ENCODE measurements at places on chromosomes 11 and 22.

DNA sequence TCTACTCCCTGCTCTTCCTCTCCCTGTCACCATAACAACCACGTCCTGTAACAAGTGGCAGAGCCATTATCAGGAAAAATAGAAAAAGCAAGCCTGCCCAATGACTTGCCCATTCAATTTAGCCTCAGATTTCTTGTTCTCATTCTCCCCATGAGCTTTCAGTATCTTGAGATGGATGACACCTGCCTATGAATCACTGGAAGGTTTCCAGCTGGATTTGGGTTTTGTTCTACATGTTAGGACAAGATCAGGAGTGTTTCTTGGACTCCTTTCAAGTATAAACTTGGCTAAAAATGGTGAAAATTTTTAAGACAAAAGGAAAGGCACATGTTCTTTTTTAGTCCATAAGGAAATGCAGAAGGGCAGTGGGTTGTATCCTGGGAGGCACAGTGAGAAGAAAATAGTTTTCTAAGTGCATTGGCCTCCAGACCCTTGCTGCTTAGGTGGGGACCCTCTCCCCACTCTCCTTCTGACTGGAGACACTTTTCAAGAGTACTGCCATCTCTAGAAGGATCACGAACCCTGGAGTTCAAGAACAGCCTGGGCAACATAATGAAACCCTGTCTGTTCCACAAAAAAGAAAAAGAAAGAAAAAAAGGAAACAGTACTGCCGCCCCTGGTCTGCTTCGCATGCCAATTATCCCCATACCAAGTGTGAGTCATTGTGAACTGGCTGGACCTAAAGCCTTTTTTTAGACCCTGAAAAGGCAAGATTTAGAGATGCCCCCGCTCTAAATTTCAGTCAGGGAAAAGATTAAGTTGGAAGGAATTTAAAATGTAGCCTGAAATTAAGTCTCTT is 51.0 kb downstream of the MTNR1B start:
- DNase-seq: no peak

- DNase-seq: no peak
Observed at GRCh38 chr11:76744186-76745043, 38.7 kb upstream of the TSKU start.

GRCh38 chr11:69141742-69142141 is 14.0 kb upstream of the SMIM38 start:
- DNase-seq: no peak

DNA sequence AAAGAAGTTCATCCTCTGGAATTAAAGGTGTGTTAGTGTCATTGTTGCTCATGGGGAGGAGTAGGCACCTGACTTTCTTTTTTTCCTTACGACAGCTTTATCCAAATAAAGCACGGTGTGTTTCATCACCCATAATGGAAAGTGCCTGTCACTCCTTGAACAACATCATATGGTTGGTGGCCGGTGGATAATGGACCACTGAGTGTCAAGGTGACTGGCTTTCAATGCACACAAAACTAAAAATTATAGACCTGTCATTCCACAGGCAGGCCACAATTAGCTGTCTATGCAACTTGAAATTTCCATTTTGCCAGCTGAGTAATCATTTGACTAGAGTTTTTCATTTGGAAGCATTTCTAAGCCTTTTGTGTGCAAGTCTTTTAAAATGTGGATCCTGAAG is 45.0 kb upstream of the MPPED2 start:
- no peak for DNase-seq

DNA sequence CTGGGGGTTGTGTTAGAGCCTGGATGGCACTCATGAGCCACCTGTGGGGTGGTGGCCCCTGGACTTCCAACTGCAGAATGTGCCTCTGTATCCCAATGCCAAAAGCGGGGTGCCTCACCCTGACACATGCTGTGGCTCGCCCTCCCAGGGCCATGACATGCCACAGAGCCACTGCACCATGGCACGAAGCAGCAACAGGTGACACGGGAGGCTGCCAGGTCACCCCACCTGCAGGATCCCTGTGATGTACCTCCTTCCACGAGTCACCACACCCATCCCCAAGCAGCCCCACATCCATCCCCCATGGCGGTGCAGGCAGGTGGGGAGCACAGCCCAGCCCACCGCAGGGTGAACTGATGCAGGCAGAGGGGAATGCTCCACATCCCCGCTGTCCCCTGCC is 14.8 kb downstream of the NECTIN1 start:
- no peak for DNase-seq

DNA sequence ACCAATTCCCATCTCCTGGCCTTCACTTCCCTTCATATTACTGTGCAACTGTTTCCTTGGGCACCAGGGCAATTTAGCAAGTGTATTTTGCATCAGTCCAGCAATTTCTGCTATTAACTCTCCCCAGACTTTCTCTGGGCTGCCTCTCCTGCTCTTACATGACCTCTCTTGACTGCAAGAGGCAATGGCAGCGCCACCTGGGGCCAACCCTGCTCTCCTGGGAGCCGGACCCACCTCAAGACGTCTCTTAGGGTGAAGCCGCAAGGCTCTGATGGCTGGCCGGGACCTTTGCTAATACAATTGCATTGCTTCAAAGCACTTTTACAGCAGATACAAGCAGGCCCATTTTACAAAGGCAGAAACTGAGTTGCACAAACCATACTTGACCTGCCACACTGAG is 360.2 kb downstream of the CADM1 start:
- DNase-seq: no peak

DNA sequence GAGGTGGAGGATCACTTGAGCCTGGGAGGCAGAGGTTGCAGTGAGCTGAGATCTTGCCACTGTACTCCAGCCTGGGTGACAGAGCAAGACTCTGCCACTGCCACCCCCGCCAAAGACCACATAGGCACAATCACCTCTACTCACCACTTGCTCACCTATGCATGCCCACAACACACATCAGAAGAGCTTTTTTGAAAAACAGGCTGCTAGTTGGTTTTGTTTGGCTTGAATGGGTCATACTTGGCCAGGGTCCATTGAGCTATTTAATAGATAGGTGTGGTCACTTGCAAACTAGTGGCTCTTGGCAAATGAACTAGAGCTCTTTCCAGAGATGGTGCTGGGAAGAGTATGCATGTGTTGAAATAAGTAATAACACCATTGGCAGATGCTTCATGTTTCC is 80.1 kb downstream of the EMSY start:
- DNase-seq: no peak

DNA sequence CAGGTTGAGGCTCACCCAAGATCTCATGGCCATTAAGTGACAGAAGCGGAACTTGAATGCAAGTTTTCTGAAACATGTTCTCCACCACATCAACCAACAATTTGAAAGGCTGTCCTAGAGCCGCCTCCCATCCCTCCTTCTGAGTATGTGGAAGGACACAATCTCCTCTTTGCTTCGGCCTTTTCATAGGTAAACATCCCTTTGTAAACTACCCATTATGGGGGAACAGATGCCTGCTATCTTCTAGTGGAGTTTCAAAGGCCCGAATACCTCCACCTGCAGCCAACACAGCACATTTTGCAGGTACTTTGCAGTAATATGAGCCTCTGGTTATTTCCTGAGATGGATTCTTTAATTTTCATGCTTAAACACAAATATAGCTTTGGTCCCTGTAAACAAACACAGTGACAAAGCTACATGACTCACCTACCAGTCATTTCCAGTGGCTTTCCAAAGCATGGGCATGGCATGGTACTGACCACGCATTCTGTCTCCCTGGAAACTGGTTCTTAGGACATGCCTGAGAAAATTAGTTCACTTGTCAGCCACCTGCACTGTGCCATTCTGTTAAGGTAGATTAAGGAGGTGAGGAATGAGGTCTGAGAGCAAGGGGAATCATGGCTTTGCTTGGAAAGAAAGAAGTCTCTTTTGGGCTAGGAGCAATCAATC is 60.2 kb downstream of the EHF start:
- no peak for DNase-seq

DNA sequence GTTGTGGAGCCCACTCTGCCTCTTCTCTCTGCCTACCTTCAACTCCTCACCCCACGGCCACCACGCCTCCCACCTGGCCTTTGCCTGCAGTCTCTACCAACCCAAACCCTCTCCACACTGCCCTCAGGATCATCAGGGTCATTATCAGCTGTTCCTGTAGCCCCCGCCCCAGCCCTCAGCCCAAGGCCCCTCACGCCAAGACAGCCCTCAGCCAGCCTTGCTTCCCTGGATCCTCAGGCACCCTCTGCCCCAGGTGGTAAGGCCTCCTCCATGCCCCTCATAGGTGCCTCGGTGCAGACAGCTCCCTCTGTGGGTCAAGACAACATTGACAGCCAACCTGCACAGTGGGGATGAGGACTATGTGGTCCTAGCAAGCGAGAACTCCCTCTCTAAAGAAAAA is 1.7 kb downstream of the SBF1 start:
- no peak for DNase-seq

GRCh38 chr22:26464312-26464711 is 19.3 kb downstream of the HPS4 start:
- DNase-seq: no peak

GRCh38 chr11:120827820-120828219 is 196.1 kb upstream of the TBCEL start:
- DNase-seq: no peak

DNA sequence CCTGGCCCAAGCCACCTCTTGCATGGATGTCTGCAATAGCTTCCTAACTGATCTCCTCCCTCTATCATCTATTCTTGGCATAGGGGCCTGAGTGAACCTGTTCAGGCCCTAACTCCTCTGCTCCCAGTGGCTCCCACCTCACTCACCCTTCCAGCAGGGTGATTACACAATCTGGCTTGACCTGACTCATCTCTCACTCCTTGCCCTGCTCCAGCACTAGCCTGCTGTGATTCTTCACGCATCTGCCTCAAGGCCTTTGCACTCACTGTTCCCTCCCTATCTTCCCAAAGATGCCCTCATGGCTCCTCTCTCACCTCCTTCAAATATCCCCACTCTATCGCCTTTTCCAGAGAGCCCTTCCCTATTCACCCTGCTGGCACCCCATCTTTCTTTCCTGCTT is 10.5 kb downstream of the SCN4B start:
- no peak for DNase-seq

DNA sequence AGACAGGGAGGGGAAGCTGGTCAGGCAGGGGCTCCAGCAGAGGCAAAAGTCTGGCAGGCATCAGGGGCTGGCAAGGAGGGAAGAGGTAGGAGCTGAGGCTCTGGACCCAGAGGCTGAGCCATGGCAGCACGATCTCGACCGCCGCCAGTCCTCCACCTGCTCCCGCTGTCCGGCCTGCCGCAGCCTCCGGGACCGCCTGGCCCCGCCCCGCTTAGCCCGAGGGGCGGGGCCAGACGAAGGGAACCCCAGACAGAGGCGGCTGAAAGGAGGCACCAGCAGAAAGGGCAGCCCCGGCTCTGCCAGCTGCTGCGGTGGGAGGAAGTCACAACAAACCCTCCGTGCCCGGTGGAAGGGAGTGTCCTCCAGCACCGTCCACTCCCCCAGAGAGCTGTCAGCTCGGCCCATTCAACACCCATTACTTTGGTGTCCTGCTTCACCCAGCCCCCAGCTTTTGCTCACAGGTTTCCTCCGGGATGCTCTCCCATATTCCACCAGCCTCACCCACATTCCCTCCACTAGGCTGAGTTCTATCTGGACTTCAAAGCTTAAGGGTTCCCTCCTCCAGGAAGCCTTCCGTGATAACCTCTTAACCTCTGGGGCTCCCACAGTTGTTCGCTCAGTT is at the start of gene MFNG:
TSS of gene MFNG (minus strand) at position 161 of the 622 bp plus-strand sequence. CDS start 207 bp downstream, outside the sequence.
- DNase-seq: no peak

DNA sequence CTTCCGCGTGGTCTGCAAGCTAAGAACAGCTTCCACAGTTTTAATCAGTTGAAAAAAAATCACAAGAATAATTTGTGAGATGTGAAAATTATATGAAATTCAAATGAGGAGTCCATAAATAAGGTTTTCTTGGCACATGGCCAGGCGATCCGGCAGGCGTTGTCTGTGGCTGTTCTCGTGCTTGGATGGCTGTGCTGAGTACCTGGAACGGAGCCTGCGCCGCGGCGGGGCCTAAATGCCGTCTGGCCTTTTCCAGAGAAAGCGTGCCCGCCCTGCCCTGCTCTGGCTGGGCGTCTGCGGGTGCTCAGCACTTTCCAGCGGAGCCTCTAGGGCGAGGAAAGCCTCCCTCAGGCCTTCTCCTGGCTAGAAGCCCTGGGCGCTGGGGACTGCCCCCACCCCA is 41.8 kb downstream of the OSBPL5 start:
- no peak for DNase-seq

DNA sequence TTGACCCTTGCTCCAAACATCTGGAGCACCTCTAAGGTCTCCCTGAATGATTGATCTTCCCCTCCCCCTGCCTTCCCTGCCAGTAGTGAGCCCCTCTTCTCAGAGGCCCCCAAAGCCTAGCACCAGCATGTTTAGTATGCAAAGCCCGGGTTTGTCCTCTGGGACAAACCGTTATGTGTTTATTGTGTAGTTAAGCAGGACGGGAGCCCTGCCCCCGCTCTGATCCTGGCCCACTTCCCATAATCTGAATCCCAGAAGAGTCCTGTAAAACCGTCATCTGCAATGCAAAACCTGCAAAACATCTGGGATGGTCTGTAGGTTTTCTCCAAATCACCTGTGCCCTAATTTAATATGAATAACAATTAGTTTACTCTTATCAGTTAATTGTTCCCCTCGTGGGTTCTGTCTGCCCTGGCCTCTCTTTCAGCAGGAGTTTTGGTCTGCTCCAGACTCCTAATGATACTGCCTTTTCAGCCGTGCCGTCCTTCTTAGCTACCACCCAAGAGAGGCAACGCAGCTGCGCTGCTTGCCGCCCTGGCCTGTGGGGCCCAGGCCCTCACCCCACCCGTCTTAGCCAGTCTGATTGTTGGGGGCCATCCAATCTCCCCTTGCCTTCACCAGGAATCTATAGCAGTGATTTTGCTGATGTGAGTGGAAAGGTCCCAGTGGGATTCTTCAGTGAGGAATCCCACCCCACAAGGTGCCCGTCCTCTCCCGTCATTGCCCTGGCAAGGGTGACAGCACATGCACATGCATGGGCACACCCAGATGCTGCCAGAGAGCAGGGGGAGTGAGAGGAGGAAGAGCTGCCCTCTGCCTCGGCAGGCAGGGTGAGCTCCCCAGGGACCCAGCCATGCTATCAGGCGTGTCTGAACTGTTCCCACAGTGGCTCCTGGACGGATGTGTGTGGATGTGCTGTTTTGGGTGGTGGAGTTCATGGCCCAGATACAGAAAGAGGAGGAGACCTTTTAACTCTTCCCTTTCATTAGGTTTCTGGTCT is 3.0 kb upstream of the B3GAT1 start:
- no peak for DNase-seq

GRCh38 chr11:9265211-9266131 is at the start of gene DENND5A:
Gene DENND5A, minus strand, starts transcription at chr11:9265350. Its CDS starts 281 bp downstream, at chr11:9265069.
- no peak for DNase-seq

- no peak for DNase-seq
Observed at GRCh38 chr11:117796872-117797529, at the start of gene DSCAML1. Gene DSCAML1, minus strand, starts transcription at chr11:117797216. Its CDS starts 137 bp downstream, at chr11:117797079.

GRCh38 chr22:37209140-37209845 is 3.0 kb downstream of the SSTR3 start:
- no peak for DNase-seq
